ENCODE measurements at places on chromosomes 5 and 9. TPM values are rescaled to one million over a fixed set of nuclear protein-coding genes. Genes with fewer than 3 reads are reported as not detected.

ESM1 gene
- 2.9 TPM for total RNA-seq

MCC gene
- 45.6 TPM for total RNA-seq

LURAP1L gene
- 88.3 TPM for total RNA-seq

PCDHGA11 gene
- 16.5 TPM for total RNA-seq

GFPT2 gene
- total RNA-seq = 30.4 TPM

ANKRD34B gene
- not detected for total RNA-seq

COL27A1 gene
- 10.1 TPM for total RNA-seq

CD74 gene
- total RNA-seq = 21.4 TPM

CMYA5 gene
- 2.1 TPM for total RNA-seq

GLRA1 gene
- not detected for total RNA-seq

RORB gene
- 0.36 TPM for total RNA-seq

LRRC70 gene
- 1.4 TPM for total RNA-seq

GABRA1 gene
- total RNA-seq = not detected

FBP2 gene
- not detected for total RNA-seq

SNCB gene
- not detected for total RNA-seq

AK8 gene
- 1.1 TPM for total RNA-seq

NEURL1B gene
- total RNA-seq = 0.29 TPM

SCGB3A2 gene
- not detected for total RNA-seq

SLC6A18 gene
- not detected for total RNA-seq

FCN2 gene
- not detected for total RNA-seq

PIP5K1B gene
- total RNA-seq = not detected

PIP5KL1 gene
- total RNA-seq = 3.5 TPM

SPTLC1 gene
- 129 TPM for total RNA-seq

NR5A1 gene
- not detected for total RNA-seq

LHX6 gene
- total RNA-seq = not detected

All from osteoblast (primary cell).